MG63 (cell line): ENCODE measurements at places on chromosomes 6 and 20.
A peak's percentile ranks its signal among the peaks of the same experiment; 100 is the strongest.

GRCh38 chr20:36183155-36183944 lies 28.8 kb downstream of the EPB41L1 start:
- DNase-seq, result no peak

- no peak for DNase-seq
Observed at GRCh38 chr6:141488488-141488887, 644.2 kb upstream of the GJE1 start.

GRCh38 chr6:57267586-57268293 lies 45.6 kb upstream of the RAB23 start:
- peak; percentile 69 for DNase-seq

DNA sequence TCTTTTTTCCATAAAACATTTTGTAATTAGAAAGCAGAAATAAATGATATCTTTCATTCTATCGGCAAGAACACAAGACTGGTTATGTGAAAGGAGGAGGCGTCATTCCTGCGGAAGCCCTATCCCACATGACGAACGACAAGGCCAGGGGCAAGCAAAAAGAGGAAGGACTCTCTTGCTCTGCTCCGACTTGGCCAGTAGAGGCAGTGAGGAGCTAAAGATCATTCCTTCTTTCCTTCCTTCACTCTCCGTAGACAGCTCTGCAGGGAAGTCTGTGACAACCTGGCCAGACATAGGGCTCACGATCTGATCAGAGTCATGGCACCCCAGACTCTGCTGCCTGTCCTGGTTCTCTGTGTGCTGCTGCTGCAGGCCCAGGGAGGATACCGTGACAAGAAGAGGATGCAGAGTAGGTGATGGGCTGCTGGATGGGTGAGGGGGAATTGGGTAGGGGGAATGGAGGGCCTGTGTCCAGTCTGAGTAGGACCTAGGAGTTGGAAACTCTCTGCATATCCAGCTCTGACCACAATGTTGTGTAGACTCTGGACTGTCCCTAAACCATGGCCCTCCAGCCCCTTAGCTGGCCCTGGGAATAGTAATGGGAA lies at the start of gene WFDC10A:
WFDC10A (plus strand) TSS at position 244 of the 605 bp plus-strand sequence; CDS start at position 319, 75 bp downstream.
- peak; percentile 48 for DNase-seq

- no peak for DNase-seq
Observed at GRCh38 chr20:16419138-16419715, 154.0 kb downstream of the KIF16B start.

DNA sequence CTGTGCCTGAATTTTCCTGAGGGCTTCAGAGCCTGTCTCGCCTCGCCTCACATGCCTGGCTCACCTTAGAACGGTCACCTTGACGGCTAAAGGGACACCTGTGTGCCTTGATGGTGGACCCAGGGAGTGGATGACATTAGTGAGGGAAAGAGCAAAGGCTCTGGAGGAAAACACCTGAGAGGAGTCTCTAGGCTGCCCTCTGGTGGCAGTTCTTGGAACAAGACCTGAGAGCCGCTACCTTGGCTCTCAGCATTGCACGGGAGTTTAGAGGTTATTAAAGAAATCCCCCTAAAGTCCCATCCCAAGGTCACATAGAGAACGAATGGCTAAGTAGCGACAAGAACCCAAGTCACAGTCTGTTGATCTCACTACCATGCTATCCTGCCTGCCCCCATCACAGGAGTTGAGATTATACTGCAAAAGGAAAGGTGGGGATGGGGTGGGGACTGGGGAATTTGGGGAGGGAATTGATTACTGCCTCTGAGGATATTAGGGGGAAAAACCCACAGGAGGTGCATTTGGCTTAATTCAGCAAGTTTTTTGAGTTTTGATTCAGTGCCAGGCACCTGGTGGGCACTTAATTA lies 7.9 kb upstream of the CDSN start:
- peak; percentile 18 for DNase-seq

GRCh38 chr6:158825951-158826306 lies 6.8 kb upstream of the EZR start:
- DNase-seq, result no peak

DNA sequence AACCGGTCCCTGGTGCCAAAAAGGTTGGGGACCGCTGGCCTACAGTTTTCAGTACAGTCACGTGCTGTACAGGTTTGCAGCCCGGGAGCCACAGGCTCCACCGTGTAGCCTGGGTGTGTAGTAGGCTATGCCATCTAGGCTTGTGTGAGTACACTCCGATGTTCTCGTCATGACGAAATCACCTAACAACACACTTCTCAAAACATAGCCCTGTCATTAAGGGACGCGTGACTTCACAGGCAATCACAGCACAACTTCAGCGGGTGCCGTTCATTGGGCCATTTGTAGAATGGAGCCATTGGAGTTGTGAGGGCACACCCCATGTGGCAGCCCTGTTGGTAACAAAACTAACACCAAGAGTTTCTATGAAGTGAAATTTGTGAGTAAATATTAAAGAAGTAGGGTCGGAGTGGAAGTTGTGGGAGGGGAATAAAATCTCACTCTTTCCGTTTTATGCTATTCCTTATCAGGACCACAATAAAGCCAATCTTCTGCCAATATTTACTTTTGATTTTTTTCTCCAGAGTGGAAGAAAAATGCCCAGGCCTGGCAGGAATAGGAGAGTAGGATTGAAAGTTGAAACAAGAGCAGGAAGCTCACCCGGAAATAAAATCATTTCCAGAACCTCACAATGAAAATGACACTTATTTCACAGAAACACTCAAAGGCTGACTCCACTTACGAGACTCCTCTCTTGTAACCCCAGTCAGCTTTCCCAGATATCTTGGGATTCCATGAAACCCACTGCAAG lies 63.7 kb upstream of the PTPN1 start:
- no peak for DNase-seq

DNA sequence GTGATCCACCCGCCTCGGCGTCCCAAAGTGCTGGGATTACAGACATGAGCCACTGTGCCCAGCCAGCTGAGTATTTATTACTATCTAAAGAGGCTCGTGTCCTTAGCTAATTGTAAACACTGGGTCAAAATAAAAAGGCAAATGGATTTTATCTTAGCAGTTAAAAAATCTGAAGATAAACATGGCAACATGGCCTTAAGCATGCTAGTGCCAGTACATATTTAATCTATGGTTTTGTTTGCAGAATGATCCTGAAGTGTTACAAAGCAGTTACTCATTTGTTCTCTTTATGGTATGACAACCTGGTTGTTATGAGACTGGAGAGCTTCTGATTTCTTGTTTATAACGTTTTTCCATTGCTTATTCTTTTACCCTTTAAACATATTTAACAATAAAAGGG lies 3.9 kb upstream of the KIAA0408 start:
- no peak for DNase-seq

GRCh38 chr6:101747716-101748115 lies 354.2 kb downstream of the GRIK2 start:
- DNase-seq, result no peak

- no peak for DNase-seq
Observed at GRCh38 chr6:113394729-113395128, 462.4 kb upstream of the MARCKS start.

DNA sequence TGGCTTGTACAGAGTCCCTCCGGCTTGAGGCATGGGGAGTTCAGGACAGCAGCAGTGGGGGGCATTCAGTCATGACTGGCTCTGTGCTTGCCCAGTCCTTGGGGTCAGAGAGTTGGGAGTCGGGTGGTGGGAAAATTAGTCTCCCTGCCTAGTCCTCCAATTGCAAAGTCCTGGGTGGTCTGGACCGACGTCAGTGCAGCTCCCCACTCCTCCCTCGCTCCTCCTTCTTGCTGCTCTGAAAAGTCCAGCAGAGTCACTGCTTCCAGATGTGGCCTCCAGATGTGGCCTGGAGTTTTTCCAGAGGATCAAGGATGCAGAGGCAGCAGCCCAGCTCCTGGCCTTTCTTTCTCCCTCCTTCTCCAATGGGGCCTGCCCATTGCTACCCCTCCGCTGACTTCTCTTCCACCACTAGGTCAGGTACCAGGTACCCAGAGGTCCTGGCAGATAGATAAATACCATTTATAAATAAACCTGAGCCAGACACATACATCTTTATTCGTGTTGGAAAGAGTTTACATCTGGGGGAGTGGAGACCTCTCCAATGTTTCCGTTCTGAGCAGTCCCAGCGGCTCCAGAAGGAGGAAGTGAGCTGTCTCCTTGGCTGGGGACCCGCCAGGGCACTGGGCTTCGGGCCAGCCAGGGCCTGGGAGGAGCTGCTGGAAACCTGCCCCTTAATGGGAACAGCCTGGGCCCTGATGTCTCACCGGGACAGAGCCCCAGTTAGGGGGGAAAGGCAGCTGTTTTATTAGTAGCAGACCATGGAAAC lies 49.0 kb upstream of the RNF24 start:
- peak; percentile 90 for DNase-seq

- no peak for DNase-seq
Observed at GRCh38 chr6:84059082-84059481, 25.5 kb downstream of the MRAP2 start.

DNA sequence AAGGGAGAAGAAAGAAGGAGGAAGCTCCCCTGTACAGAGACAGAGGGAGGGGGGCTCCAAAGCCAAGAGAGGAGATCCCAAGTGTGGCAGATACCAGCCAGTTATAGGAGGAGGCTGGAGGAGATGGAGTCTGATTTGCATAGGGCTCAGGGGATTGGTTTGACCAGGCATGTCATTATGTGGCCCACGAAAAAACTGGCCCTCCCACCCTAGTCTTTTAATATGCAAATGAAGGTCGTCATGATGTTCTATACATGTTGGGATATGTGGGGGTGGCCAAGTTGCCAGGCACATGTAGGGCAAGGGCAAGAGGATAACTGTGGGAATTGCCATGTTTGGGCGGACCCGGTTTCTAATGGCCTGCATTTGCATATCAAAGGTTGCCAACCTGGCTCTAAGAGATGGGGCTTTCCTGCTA lies 17.6 kb upstream of the ZFP64 start:
- DNase-seq, result no peak

DNA sequence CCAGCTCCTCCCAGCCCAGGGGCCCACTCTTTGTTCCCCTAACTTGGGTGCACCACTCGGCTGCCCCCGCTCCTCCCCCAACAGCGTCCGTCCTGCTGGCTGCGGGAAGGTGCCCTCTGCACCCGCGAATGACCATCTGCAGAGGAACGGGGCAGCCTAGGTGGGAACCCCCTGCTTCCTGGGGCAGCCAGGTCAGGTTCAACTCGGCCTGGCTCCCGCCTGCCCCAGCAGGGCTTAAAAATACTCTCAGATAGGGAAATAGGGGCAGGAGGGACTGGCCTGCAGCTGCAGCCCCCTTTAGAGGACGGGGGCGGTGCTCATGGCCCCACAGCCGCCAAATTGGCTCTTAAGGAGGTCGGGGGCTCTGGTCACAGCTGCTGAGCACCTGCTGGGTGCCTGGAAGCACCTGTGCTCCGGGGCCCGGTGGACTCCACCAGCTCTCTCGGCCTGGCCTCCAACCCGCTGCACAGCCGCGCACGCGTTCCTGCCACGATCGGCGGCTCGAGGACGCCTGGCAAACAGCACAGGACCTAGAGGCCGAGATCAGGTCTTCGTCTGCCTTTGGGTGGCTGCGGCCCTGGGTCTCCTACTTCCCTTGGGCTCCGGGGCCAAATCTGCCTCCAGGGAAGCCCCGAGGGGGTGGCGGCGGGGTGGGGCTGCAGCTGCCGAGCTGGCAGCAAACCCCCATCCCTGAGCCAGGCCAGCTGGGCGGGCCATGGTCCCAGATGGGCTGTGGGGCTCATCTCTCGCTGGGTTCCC lies 700 bp upstream of the LAMA5 start:
- peak; percentile 73 for DNase-seq

DNA sequence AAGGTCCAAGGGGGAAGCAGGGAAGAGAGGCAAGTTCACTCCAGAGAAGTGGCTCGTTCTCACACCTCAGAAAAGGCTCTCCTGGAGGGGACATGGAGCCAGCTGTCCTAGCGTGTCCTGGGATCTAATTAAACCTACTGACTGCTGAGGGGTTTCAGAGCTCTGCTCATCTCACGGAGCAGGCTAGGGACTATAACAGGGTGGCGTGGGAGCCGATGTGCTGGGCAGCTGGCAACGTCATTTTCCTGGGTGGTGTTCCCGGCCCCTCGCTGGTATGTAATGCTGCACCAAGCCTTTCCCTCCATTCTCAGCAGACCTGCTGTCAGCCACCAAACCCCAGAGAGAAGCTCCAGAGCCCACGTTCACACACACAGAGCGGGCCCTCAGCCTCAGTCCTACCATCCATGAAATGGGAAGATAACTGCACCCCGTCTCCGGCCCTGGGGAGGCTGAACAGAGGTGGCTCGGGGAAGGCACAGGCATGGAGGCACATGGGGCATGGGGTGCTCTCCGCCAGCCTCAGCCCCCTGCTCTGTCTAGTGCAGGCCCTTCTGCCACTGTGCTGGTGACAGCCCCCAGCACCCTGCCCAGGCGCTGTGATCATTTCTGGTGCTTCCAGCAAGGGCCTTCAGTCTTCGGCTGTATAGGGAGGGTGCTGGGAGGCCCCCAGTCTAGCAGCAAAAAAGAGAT lies 1.9 kb downstream of the CST7 start:
- DNase-seq, result peak; percentile 13

DNA sequence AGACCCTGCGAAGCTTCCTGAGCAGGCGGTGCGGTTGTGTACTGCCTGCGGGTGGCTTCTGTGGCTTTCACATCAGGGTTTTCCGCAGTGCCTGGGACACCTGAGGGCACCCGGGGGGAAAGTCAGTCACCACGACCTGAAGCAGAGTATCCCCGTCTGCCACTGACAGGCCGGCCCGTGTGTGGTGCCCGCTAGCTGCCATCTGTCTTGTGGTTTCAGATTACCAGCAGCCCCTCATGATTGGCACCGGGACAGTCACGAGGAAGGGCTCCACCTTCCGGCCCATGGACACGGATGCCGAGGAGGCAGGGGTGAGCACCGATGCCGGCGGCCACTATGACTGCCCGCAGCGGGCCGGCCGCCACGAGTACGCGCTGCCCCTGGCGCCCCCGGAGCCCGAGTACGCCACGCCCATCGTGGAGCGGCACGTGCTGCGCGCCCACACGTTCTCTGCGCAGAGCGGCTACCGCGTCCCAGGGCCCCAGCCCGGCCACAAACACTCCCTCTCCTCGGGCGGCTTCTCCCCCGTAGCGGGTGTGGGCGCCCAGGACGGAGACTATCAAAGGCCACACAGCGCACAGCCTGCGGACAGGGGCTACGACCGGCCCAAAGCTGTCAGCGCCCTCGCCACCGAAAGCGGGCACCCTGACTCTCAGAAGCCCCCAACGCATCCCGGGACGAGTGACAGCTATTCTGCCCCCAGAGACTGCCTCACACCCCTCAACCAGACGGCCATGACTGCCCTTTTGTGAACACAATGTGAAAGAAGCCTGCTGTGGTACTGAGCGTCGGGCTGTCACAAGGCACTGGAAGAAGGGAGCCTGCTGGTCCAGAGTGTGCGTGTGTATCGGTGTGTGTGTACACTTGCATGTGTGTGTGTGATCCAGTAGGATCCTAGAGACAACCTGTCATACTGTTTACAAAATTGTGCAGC lies 54.4 kb downstream of the GOPC start:
- no peak for DNase-seq

DNA sequence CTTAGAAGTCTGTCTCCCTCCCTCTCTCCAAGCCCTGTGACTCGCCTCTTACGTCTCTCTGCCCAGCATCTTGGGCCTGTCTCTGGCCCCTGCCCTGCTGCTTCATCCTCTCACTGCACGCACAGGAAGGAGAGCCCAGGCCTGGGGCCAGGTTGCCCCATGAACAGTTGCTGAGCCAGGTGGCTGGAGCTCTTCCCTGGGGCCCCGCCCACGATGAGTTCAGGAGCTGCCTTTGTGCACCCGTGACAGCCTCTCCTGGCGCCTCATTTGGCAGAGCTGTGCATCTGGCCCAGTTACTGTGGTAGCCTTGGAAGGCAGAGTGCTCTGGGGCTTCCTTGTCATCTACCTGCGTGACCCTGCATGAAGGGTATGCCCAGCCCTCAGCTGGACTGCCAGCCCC lies 44.5 kb downstream of the SLC52A3 start:
- peak; percentile 20 for DNase-seq

GRCh38 chr20:54140067-54140466 lies 33.7 kb downstream of the CYP24A1 start:
- DNase-seq, result no peak
